Fibroblast of skin of abdomen (primary cell): ENCODE measurements at places on chromosomes 12 and 14.

DNA sequence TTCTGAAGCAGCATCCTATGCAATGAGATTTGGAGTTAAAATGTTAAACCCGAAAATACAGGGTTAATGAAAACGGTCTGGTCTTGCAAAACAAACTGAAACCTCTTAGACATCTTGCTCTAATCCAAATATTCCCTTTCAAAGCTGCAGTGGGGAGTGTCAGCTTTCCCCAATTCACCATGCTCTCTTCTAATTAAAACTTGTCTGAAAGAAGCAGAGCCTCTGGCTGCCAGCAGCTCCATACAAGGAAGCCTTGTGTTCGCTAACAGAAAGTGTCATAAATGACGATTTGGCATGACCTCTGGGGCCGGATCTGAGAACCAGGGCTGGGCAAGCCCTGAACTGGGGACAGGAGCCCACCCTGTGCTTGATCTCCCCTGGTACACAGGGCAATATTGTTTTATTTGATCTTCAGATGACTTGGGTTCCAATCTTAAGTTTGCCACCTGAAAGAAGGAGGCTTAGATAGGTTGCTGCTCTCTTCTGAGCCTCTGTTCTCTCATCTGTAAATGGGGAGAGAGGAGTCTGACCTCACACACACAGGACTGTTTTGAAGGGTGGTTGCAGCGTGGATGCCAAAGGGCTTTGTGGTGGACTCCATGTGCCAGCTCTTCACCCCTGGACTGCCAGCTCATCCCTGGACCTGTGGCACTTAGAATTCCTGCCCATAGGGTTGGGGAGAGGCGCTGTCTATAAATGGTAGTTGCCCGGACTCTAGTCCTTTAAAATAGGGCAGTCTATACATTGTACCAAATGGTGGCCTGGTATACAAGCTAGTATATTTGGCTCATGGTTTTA is 7.8 kb downstream of the KMT5A start:
- DNase-seq = no peak

DNA sequence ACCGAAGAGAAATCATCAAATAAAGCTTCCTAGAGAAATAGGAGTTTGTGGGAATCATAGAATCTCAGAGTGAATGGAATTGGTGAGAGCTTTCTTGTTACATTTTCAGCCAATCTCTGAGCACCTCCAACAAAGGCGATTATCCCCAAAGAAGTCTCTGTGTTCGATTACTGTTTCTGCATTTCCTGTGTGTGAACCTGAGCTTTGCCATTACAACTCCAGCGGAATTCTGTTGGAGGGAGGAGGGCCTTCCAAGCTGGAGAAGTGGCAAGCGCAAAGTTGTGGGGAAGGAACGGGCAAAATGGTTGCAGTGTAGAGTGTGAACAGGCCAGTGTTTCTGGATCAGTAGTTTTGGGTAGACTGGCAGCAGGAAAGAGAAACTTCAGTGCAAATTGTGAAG is 23.1 kb downstream of the TMEM117 start:
- no peak for DNase-seq

GRCh38 chr12:98532687-98533304 is 17.4 kb downstream of the TMPO start:
- peak; percentile 59 for DNase-seq

DNA sequence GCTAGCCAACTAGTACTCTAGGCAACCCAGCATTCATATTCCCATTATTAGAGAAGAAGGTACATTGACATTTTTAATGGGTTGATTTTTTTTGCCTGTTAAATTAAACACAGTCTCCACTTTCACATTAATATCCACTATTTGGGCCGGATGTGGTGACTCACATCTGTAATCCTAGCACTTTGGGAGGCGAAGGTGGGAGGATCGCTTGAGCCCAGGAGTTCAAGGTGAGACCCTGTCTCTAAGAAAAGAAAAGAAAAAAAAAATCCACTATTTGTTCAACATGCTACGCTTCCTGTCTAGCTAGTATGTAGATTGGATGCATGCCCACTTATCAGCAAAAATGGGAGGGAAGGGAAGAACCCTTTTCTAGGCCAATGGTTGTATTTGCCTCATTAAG is 7.1 kb upstream of the CRADD start:
- no peak for DNase-seq

GRCh38 chr12:66036317-66036716 is 94.2 kb downstream of the LLPH start:
- DNase-seq = peak; percentile 98

- DNase-seq = peak; percentile 83
Observed at GRCh38 chr14:65000898-65001591, 14.3 kb downstream of the FNTB start.

- no peak for DNase-seq
Observed at GRCh38 chr12:89354612-89355067, 2.3 kb upstream of the DUSP6 start.

- no peak for DNase-seq
Observed at GRCh38 chr12:90163975-90164374, 455.3 kb upstream of the ATP2B1 start.

GRCh38 chr12:113242026-113242418 is 20.8 kb downstream of the TPCN1 start:
- DNase-seq = no peak

DNA sequence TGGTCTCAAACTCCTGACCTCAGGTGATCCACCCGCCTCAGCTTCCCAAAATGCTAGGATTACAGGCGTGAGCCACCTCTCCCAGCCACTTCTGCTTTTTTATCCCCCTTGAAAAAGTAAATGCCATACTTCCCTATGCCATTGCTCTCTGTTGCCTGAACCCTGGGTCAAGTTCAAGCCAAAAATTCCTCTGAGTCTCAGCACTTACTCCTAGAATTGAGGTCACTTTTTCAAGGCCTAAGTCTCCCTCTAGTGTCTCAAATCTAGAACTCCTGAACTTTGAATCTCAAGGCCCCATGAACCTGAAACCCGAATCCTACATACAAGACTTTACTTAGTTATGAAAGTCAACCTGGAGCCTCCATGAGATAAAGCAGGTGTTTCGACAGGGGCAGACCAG is 1.4 kb upstream of the APOBEC1 start:
- DNase-seq = peak; percentile 2

GRCh38 chr12:77160931-77161330 is 95.6 kb upstream of the E2F7 start:
- peak; percentile 44 for DNase-seq

- no peak for DNase-seq
Observed at GRCh38 chr12:111993292-111994150, 19.4 kb downstream of the TMEM116 start.

GRCh38 chr14:104684449-104684821 is 5.0 kb upstream of the INF2 start:
- no peak for DNase-seq

- no peak for DNase-seq
Observed at GRCh38 chr14:86954623-86955022, 1038.4 kb downstream of the GALC start.

GRCh38 chr12:3931776-3932175 is 58.6 kb upstream of the PARP11 start:
- peak; percentile 4 for DNase-seq

GRCh38 chr14:104917993-104918392 is 6.7 kb upstream of the PLD4 start:
- no peak for DNase-seq

- no peak for DNase-seq
Observed at GRCh38 chr12:129067491-129067890, 214.2 kb downstream of the GLT1D1 start.

DNA sequence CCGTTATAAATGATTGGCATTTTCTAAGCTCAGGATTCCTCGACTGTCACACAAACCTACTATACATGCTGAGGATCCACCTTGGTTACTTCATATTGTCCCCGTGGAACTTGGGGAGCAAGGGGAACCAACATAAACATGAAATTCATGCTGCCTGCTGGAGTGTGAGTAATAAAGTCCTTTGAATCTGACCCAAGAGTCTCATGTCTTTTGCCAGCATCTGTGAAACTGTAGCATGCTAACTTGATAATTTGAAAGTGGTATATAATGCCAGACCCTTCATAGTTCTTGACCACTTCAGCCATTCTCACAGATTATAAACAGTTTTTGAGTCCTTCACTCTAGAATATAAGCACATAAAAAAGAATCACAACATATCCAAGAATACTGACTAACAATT is 17.1 kb downstream of the SLC35F4 start:
- no peak for DNase-seq

GRCh38 chr14:22096514-22096895 is 422.9 kb upstream of the OR4E1 start:
- no peak for DNase-seq

GRCh38 chr12:107236824-107237511 is 143.6 kb upstream of the CRY1 start:
- DNase-seq = peak; percentile 55

GRCh38 chr14:51023964-51024363 is 70.9 kb downstream of the TRIM9 start:
- DNase-seq = peak; percentile 16

DNA sequence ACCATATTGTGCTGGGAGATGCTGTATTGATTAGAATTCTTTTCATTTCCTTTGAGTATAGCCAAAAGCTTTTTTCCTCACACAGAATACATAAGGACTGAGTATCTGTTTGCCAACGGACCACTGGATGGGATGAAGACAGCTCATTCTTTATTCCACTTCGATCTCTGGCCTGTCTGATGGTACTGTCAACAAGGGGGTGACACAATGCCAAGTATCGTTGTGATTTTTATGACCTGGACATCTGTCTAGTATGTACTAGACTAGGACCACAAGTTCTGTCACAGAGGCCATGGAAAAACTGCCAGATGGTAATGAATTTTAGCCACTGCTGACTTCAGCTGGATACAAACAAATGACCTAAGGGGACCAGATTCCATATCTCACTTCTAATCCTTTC is 502.7 kb downstream of the SOX5 start:
- DNase-seq = no peak

DNA sequence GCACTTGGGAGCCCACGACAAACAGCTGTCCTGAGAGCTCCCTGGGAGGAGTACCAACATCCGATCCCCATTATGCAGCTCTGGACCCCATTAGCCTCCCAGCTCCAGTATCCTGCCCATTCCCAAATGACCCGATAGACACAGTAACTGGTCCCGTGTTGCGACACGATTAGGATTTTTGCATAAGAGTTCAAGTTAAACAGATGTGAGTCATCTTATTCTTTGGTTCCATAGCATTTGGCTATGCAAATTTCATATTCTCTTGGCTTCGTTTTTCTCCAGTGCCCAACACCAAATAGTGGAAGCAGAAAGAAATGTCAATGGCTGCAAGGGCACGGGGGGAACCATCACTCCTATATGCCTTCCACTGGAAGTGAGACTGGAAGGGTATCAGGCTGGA is 43.0 kb upstream of the LRRC10 start:
- DNase-seq = peak; percentile 40

- DNase-seq = no peak
Observed at GRCh38 chr12:114954511-114955055, 270.6 kb upstream of the TBX3 start.

- peak; percentile 86 for DNase-seq
Observed at GRCh38 chr12:124684971-124685688, 117.7 kb upstream of the NCOR2 start.

DNA sequence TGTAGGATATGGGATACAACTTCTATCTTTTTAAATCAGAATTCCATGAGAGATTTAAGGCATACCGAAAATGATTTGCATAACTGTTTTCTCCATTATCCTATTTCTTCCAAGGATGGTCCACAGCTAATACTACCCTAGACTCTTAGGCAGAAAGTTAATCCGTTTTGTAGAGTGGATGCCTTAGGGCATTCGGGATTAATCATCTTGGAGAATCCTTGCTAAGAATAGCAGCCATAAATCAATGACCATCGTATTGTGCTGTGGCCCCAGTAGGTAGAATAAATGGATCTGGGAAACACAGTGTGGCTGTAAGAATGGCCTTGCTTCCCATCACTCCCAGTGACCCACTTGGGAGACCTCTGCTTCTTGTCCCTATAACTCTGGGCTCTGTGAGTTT is 99.6 kb downstream of the SSPN start:
- DNase-seq = no peak

DNA sequence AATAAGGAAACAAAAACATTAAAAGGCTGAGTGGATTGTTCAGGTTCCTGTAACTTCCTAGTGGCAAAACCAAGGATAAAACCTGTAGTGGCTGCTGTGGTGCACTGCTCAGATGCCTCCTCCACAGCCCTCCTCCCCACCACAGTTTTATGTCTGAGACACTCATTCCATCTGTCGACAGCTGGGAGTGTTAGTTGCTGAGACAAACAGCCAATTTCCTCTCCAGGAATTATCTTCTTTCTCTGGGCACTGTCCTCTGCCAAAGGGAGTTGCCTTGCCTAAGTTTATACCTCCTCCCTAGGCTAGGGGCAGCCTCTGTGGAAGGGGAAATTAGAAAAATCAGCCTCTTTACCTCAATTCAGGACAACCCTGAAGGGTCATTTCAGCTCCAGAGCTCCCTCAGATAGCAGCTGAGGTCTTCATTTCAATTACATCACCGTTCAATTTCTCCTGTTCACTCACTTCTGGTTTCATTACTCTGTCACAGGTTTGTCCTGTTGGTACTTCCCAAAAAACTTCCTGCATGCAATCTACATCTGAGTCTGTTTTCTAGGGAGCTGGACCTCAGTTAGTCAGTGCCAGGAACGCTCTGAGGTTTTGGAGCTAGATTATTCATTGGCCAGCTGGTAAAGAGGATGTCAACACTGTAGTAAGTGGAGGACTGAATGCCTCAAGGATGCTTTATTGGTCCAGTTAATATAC is 74.9 kb upstream of the ATP2B1 start:
- DNase-seq = peak; percentile 59
